IMR-90 (cell line): ENCODE measurements at places on chromosomes 2 and 18. TPM values are rescaled to one million over a fixed set of nuclear protein-coding genes. Genes with fewer than 3 reads are reported as not detected.

DNA sequence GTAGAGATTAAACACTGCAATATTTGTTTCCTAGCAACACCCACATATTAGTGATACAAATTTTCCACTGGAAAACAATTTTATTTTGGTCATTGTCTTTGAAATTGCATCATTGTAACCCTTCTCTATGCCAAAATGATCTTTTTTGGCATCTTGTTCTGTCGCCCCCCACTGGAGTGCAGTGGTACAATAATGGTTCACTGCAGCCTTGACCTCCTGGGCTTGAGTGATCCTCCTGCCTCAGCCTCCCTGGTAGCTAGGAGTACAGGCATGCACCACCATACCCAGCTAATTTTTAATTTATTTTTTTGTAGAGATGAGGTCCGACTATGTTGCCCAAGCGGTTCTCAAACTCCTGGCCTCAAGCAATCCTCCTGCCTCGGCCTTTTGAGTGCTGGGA, 117.4 kb downstream of the PIK3C3 start:
- DNase-seq: no peak

GRCh38 chr2:207711750-207712530, 500 bp downstream of the CCNYL1 start:
- peak; percentile 33 for DNase-seq

GRCh38 chr2:26639685-26640243, 1.4 kb downstream of the CIB4 start:
- DNase-seq: no peak

DNA sequence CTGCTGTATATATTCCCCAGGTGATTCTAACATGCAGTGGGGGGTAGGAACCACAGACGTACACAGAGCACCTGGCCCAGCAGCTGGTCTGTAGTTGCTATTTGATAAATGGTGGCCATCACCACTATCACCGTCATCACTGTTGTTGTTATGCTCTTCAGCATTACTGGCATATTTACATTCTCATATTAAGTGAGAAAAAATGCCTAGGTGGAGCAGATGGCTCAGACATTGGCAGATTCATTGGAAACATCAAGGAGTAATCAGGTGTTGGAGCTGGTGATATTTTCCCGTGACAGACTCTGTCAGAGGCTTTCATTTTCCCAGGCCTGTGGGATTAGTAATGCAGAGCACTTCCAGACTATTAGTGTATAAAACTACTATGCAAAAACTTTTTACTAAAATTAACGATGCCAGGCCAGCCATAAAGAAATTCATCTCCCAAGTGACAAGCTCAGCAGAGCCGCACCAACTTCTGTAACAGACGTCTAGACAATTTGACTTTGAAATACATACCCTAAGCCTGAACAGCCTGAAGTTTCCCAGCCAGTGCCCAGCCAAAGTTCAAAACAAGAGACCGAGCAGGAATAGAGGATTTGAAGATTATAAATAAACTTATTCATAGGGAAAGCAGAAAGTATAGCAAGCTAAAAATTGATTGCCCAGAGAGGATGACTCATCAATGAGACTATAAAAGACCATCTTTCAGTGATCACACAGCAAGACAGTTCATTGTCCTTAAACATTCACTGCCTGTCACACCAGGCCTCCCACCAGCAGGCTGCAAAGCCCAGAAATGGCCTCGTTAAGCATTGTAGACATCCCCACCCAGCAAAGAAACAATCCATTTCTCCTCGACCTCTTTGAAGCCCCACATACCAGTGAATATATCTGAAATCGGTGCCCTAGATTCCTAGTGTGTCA, 247.4 kb upstream of the CHAC2 start:
- DNase-seq: peak; percentile 21

GRCh38 chr2:219954331-219954730, 326.9 kb downstream of the SLC4A3 start:
- DNase-seq: peak; percentile 33

- DNase-seq: no peak
Measured at GRCh38 chr2:237763812-237764211, 34.8 kb upstream of the RBM44 start.

DNA sequence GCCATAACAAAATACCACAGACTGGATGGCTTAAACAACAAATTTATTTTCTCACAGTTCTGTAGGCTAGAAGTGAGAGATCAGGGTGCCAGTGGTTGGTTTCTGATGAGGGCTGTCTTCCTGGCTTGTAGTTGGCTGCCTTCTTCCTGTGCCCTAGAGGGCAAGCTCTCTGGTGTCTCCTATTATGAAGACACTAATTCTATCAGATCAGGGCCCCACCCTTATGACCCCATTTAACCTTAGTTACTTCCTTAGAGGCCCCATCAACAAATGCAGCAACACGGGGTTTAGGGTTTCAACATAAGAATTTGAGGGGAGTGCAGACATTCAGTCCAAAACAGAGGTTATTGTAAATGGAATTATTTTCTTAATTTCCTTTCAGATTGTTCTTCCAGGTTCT, 22.9 kb downstream of the CYP27A1 start:
- no peak for DNase-seq

GRCh38 chr2:102064679-102065674, 73.2 kb downstream of the IL1R2 start:
- peak; percentile 57 for DNase-seq

GRCh38 chr18:2997846-2998564, 14.9 kb downstream of the LPIN2 start:
- DNase-seq: no peak

GRCh38 chr2:217402761-217403383, 543.0 kb upstream of the TNP1 start:
- DNase-seq: no peak

DNA sequence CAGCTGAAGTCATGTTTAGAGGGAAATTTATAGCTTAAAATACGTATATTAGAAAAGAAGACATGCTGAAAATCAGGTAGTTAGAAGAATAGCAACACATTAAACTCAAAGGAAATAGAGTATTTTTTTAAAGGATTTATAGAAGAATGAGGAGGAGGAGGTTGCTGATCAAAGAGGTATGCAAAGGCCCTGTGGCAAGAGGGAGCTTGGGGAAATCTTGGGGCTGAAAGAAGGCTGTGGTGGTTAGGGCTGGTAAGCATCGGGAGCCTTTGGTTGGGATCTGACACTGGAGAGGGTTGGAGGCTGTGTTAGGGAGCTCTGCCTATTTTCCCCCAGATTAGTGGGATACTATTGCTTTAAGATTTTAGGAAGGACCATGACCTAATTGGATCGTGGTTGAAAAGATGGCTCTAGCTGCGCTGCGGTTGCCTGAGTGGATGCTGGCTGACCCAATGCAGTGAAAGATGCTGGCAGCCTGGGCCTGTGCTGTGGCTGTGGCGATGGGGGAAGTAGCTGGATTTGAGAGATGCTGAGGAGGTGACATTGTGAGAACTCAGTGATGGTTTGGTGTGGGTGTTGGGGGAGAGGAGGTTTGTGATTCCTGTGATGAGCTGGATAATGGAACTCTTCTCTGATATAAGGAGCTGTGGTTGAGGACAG, 11.7 kb downstream of the DGKD start:
- no peak for DNase-seq

DNA sequence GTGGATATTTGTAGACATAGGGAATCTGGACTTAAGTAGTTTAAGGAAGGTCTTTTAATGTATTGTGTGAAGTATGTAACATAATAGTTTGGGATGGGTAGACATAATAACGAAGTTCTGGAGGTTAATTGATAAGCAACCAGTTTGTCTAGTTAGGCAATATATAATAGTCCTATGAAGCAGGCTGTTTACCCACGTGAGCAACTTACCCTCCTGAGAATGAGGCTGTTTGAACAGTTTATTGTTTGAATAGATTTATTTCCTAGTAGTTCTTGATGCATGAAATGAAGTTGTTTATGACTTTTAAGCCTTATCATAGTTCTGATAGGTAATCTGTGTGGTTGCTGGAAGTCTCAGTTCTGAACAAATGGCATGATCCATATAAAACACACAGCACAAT, 361.5 kb downstream of the GALNT13 start:
- DNase-seq: no peak

- DNase-seq: no peak
Measured at GRCh38 chr18:74530584-74530862, 3.8 kb upstream of the CNDP1 start.

Gene IL1R1
- total RNA-seq: 6.5 and 8.1 TPM in 2 replicates

Gene NTSR2
- total RNA-seq: not detected in 2 replicates

Gene DES
- total RNA-seq: 3.3 and 4.3 TPM in 2 replicates

Gene SP3
- total RNA-seq: 136 and 137 TPM in 2 replicates

Gene SCTR
- total RNA-seq: not detected in 2 replicates

Gene ANKRD62
- total RNA-seq: not detected in 2 replicates

Gene CRYBA2
- not detected in 2 replicates for total RNA-seq

Gene AGFG1
- 93.6 and 126 TPM in 2 replicates for total RNA-seq
